ENCODE measurements at places on chromosomes 2 and 18. TPM values are rescaled to one million over a fixed set of nuclear protein-coding genes. Genes with fewer than 3 reads are reported as not detected.

GRCh38 chr2:208268156-208268952, 2.3 kb downstream of the PIKFYVE start:
- no peak overlapping the region for H3K27ac ChIP-seq
- no peak for DNase-seq
- H3K36me3 ChIP-seq = peaks cover 4% of the 10 kb centered on the region
- H3K4me1 ChIP-seq = peaks cover 47% of the 10 kb centered on the region

- H3K4me3 ChIP-seq = no peak overlapping the region
- peaks cover 13% of the 10 kb centered on the region for H3K36me3 ChIP-seq
- H3K4me1 ChIP-seq = peaks cover 28% of the 10 kb centered on the region
Measured at GRCh38 chr2:240599141-240599583, 12.6 kb downstream of the CAPN10 start.

The ALPI gene
- total RNA-seq = not detected

The ACADL gene
- 0.56 TPM for total RNA-seq
